ENCODE measurements at places on chromosomes 6 and 20.

DNA sequence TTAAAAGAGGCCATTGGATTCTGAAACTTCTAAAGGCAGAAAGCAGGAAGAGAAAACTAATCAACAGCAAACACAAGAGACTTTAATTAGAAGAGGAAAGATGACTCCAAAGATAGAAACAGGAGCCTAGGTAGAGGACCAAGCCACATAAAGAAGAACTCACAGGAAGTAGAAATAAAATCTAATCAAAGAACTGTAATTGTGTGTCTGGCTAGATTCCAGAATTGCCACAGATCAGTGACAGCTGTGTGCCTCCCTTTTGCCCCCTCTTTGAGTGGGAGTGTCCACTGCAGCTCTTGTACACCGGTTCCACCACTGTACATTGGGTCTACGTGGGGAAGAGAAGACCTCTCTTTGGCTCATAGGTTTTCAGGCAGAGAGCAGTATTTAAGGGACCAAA is 22.3 kb upstream of the THEMIS start:
- DNase-seq: no peak

GRCh38 chr6:6392214-6393068 is 72.0 kb upstream of the F13A1 start:
- DNase-seq: no peak

- no peak for DNase-seq
Measured at GRCh38 chr6:39294899-39295298, 19.3 kb downstream of the KCNK17 start.

DNA sequence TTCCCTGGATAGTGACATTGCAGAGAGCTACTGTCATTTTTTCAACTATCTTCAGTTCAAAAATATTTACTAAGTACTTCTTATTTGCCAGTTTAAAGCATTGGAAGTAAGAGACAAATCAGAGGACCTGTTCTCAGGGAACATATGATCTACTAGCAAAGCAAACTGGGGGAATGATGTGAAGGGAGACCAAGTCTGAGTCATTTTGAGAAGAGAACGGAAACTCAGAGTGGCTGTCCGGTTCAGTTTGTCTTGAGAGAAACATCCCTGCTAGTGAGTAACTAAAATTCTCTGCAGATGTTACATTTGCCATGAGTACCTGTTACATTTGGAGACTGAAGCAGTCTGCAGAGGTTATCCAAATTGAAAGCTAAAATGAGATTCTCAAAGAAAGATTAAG is 118.3 kb downstream of the KCNQ5 start:
- no peak for DNase-seq

DNA sequence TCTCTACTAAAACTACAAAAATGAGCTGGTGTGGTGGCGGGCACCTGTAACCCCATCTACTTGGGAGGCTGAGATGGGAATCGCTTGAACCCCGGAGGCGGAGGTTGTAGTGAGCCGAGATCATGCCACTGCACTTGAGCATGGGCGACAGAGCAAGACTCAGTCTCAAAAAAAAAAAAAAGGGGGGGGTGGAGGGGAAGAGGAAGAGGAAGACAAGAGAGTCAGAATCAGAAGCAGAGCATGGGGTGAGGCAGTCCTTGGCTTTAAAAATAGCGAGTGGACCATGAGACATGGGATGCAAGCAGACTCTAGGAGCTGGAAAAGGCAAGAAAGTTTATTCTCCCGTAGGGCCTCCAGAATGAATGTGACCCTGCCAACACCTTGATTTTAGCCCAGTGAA is 3.9 kb upstream of the SLC9A8 start:
- no peak for DNase-seq
